ENCODE measurements at places on chromosomes 6 and 20.

DNA sequence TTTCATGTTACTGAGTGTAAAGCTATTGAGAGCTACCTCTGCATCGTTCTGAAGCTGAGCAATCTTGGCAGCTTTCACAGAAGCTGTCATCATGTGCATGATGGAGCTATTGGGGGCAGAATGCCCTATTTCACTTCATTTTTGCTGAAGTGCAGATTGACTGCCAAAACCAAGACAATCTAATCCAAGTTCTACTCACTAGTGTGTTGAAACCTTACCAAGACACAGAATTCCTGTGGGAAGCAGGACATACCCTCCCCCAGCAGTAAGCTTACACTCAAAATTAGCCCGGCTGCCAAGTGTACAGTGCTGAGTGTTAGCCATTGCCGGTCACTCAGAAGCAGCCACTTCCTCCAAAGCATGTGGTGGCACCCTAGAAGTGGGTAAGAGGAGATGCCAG is 177.3 kb upstream of the TENT5A start:
- DNase-seq, result no peak

DNA sequence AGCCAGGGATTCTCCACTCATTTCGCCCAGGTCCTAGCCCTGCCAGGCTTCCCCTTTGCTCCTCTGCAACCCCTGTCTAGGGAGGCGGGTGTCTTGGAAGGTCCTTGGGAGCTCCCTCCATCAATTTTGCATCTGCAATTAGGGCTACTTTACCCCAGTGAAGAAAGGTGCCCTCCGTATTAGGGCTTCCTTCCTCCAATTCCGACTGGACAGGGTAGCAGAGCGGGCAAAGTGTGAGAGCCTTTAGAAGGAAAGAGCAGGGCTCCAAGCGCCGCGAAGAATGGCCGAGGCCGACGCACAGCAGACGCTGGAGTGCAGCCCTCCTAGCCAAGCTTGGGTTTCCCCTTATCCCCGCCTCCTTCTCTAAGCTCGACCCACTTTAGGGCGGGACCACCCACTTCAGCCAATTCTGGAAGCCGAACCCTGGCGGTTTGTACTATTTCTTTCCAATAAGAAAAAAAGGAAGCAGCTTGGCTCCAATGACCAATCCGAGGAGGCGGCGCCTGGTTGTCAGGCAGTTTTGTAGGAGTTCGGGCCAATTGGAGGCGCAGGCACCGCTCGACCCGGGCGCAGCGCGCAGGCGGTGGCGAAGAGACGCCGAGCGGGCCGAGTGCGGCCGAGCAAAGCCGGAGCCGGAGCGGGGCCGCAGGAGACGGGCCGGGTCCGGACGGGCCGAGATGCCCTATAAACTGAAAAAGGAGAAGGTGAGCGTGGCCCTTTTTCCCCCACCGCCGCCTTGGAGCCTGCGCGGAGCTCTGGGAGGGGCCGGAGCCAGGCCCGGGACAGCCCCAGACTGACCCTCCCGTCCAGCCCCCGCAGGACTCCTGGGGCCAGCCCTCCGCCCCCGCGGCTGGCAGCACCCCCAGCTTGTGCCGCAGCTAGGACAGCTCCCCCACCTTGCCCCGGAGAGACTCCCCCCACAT is at the start of gene PPP2R5D:
TSS of gene PPP2R5D (plus strand) at position 570 of the 923 bp plus-strand sequence. CDS start at position 678, 108 bp downstream.
- peak; percentile 96 for DNase-seq

DNA sequence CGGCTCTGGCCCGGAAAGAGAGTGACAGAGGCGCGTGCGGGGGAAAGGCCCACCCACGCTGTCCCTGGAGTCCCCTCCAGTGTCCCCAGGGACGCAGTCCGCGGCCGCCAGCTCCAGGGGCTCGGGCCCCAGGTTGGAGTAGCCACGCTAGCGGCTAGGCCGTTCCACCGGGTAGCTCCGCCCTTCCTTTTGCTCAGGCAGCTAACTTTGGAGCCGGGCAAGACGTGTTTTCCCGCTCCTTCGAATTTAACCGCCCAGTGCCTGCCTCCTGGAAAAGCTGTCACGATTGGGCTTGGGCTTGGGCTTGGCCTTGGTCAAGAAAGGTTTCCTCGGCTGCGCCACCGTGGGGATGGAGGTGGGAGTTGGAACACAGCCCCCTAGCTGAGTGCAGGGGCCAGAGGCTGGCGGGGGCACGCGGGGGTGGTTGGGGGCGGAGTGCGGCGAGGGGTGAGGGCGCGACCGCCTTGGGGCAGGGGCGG is 4.7 kb downstream of the LINC00237 start:
- DNase-seq, result no peak

DNA sequence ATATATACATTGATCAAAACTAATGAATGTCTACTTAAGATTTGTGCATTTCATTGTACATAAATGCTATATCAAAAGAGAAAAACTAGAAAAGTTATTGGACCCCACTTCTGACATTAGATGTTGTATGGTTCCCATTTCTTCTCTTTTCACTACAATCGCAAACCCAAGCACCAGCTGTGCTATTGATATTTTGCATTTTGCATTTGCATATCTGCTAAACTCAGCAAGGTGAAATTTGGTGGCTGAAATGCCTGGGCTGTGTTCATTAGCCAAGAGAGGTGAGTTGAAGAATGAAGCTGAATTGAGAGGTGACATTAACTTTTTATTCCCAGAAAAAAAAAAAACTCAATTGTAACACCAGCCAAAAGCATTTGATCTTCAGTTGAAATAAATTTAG is 232.1 kb upstream of the TENT5A start:
- DNase-seq, result no peak

DNA sequence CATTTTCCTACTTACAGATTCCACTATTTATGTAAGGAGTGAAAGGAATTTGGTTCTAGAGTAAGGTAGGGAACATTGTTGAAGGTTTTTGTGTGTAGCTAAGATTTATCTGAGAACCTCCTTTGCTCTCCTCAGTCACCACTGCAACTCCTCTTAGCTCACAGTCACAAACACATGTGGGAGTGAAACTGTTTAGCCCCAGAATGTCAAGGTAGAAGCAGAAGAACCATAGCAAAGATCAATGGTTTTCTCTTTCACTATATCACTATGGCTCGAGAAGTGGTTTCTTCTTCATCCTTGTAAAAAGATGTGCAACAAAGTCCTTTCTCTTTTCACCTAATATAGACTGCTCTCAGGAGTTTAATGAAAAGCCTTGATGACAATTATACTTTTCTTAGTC is 6.5 kb upstream of the DEFB112 start:
- no peak for DNase-seq

GRCh38 chr20:13487202-13487601 is 151.5 kb downstream of the TASP1 start:
- DNase-seq, result no peak

DNA sequence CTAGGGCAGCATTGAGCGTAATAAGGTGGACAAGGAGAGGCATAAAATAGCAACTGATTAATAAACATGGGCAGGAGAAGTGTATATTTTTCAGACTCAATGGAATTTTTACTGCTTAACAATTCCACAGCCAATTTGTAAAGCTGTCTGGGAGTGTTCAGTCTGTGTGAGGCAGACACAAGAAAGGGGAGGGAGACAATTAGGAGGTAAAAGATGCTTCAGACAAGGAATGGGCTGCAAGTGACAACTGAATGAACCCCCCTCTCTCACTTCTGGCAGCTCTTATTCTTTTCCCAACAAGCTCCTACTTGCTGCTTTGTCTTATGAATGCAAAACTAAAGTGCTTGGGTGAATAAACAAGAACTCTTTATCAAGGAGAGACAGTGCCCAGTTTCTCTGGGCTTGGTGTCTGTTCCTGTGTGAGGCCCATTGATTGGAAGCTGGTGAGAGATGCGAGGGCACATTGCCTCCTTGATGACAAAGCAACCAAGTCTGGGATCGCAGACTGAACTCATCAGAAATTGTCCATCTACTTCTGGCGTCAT is 575.3 kb downstream of the RNF144B start:
- DNase-seq, result no peak

DNA sequence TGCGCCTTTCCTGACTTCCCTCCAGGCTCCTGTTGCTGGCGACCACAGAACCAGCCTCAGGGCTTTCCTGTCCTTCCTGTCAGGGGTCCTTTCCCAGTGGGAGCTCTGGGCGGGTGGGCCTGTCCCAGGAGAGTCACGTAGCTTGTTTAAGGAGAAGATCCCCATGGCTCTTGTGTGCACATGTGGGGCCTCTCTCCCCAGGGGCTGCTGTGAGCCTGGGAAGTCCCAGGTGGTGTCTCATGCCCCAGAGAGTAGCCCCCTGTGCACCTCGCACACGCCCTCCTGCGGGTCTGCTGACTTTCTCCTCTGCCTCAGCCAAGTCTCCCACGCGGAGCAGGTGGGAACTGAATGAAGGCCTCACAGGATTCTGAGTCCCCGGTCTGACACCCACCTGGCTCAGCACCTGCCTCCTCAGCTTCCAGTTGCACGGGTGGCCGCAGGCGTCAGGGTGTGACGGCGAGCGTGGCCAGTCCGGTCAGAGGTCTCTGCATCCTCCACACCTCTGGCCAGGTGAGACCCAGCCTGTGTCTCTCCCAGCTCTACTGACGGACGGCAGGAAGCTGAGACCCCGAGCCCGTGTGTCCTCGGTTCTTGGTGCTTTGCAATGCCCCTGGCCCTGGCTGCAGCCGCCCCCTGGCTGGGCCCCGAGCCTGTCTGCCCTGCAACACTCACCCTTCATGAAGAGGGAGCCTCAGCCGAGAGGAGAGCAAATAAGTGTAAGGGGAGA is 5.6 kb upstream of the NKAIN4 start:
- DNase-seq, result no peak

GRCh38 chr20:4717816-4718570 is 3.7 kb upstream of the PRND start:
- no peak for DNase-seq

- no peak for DNase-seq
Observed at GRCh38 chr6:104014163-104014959, 845.4 kb downstream of the HACE1 start.

- DNase-seq, result no peak
Observed at GRCh38 chr20:52832151-52832774, 139.9 kb upstream of the TSHZ2 start.

DNA sequence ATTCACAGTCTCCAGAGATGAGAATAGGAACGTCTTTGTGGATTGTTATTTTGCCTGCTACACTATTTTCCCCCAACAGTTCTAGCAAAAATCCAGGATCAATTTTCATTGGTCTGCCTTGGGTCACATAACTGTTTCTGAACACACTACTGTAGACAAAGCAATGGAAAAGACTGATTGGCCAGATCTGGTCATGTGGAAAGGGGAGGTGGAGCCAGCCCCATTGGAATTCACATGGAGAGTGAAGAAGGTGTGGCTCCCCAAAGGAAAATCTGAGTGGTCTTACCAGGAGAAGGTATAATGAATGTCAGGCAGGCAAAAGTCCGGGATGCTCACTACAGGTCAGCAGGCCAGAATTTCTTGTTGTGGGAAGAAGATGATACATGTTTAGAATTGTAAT is 9.5 kb upstream of the TP53RK start:
- DNase-seq, result no peak

DNA sequence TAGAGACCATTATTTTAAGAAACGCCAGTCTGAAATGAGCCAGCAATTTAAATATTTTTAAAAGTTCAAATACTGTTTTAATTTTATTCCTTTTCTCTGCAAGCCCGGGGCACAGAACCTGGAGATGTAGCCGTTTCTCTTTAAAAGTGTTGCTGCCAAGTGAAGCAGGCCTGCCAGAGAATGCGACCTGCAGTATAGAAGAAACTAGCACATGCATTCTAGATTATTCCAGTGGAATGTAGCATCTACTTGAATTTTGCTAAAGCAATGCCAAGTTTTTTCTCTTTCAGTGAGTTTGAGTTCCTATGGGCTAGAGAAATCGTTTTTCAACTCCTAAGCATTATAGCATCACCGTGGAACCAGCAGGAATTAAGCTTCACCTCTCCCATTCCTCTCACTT is 101.3 kb downstream of the QRSL1 start:
- no peak for DNase-seq

- no peak for DNase-seq
Observed at GRCh38 chr6:55040102-55040848, 134.0 kb upstream of the HCRTR2 start.

DNA sequence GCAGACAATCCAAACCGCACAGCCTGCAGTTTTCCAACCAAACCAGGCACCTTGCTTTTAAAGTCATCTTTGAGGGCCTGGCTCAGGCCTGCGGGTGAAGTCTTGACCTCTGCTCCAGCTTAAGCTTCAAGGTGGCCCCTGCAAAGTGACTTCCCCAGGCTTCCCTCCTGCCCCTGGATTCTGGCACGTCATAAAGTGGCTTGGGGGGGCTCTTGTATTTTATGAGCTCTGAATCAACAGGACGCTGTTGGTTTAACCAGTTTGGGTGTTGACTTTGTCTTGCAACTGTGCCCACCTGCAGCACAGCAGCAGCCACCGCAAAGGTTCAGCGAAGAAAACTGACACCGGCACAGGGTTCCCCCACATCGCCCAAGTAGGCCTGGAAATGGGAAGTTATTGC is 81.2 kb downstream of the NFATC2 start:
- no peak for DNase-seq

DNA sequence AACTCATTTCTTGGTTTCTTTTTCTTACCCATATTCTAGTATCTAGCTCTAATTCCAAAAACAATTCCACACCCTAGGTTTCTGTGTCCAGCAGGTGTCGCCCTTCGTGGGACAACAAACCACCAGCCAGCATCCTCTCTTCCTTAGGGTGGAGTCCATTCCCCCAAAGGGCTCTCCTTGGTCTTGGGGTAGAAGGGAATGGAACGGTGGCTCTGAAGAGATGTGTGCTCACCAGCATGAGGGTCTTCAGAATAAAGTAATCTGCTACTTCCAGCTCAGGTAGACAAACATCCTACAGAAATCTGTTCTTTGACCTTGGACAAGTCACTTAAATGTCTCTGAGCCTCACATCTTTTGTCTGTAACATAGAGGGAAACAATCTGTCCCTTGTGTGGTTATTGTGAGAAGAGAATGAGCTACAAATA is 7.2 kb downstream of the HLA-DMB start:
- DNase-seq, result no peak

GRCh38 chr6:142008016-142008735 is 124.5 kb upstream of the GJE1 start:
- DNase-seq, result no peak

- DNase-seq, result no peak
Observed at GRCh38 chr6:152423216-152424103, 213.7 kb downstream of the SYNE1 start.

DNA sequence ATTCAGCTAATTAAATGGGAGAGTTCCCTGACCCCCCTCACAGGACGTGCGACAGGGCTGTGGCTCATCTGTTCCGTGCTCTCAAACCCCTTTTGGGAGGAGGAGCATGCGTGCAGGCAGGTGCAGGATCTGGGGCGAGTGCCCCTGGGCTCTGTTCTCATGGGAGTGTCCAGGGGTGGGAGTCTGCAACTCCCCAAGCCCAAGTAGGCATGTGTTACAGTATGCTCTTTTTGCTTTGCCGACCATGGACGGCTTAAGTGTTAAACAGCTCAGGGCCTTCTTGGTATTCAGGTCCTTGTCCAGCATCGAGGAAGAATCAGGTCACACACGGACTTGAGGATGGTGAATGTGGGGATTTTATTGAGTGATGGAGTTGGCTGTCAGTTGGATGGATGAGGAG is 101.6 kb downstream of the NCOA3 start:
- no peak for DNase-seq

DNA sequence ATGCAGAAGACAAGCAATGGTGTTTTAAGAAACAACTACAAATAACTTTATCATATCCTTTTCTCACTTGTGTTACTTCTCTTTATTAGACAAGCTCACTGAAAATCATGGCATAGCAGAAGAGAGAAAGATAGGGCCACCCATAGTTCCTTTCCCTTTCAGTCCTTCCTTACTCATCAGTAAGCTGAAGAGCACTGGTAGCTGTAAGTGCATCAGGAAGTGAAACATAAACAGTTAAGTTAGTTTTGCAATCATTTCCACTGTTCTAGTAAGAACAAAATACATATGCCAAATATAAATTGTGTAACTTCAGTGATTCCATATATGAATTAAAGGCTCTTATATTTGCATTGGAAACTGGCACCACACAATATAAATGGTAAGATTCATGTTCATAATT is 220.1 kb downstream of the HACE1 start:
- DNase-seq, result no peak

GRCh38 chr20:45946149-45946970 is 11.9 kb downstream of the PCIF1 start:
- DNase-seq, result no peak
